ENCODE measurements at places on chromosomes 2 and 18. TPM values are rescaled to one million over a fixed set of nuclear protein-coding genes. Genes with fewer than 3 reads are reported as not detected.
A peak's percentile ranks its signal among the peaks of the same experiment; 100 is the strongest.

Gene DNAH6
- total RNA-seq: not detected

Gene DYNC1I2
- 56.4 TPM for total RNA-seq

Gene TNS1
- 1.5 TPM for total RNA-seq

Gene ACMSD
- not detected for total RNA-seq

Gene TUBA4B
- total RNA-seq: not detected

Gene CCDC148
- total RNA-seq: 0.46 TPM

Gene REG3A
- total RNA-seq: not detected

Gene AGXT
- total RNA-seq: not detected

Gene RPRM
- total RNA-seq: 1.4 TPM

DNA sequence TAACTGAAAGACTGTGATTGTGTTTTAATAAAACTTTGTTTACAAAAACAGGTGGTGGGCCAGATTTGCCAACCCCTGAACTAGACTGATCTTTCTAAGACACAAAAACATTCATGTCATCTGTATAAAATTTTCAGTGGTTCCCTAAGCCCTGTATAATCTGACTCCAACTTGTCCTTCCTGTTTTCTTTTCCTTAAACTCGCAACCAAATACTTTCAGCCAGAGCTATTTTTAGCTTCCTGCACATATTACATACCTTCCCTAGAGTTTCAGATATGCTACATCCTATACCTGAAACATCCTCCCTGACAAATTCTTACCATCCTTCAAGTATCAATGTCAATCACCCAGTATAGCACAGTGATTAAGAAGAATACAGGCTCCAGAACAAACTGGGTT is 4.8 kb downstream of the GCFC2 start:
- DNase-seq: peak; percentile 34
- peaks cover 26% of the 10 kb centered on the region for H3K36me3 ChIP-seq
- H3K27me3 ChIP-seq: no peaks in the 10 kb centered on the region
- peaks cover 22% of the 10 kb centered on the region for H3K4me1 ChIP-seq
- no peak overlapping the region for H3K27ac ChIP-seq

DNA sequence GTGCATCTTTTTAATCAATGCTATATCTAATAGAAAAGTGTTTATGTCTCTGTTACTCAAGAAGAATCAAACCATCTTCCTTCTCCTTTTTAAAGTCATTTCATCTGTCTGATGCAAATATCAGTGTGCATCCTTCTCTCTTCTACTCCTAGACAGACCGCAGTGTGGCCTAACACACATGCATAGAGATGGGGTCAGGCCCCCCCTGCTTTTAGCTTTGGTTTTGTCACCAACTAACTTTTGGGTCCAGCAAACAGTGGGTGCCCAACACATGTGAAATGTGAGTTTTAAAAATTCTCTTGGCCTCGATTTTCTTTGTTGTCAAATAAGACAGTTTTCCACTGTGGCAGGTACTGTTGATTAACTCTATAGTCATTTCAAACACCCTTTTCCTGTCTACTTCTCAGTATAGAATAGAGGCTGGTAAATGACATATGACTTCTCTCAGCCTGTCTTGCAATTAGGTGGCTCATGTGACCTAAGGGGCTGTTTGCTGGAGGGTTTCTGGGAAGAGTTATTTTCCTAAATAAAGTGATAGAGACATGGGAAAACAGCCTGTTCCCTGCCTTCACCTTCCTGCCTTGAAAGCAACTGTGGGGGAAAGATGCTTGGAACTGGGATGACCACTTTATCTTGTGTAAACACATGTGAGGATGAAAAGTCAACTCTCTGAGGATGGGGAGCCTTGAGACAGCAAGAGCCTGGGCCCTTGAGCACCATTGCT is 65.7 kb upstream of the DARS1 start:
- no peaks in the 10 kb centered on the region for H3K36me3 ChIP-seq
- no peak overlapping the region for H3K4me3 ChIP-seq
- no peaks in the 10 kb centered on the region for H3K27me3 ChIP-seq
- no peak overlapping the region for H3K27ac ChIP-seq
- H3K4me1 ChIP-seq: no peaks in the 10 kb centered on the region

- H3K27ac ChIP-seq: no peak overlapping the region
- H3K36me3 ChIP-seq: peaks cover 14% of the 10 kb centered on the region
- no peaks in the 10 kb centered on the region for H3K4me1 ChIP-seq
- no peak overlapping the region for H3K4me3 ChIP-seq
- no peak for DNase-seq
These were observed 184.5 kb downstream of the STK39 start for GRCh38 chr2:168062936-168063335.

GRCh38 chr2:157596992-157597681 is 31.5 kb downstream of the ACVR1C start:
- H3K27me3 ChIP-seq: peaks cover 59% of the 10 kb centered on the region
- H3K4me1 ChIP-seq: no peaks in the 10 kb centered on the region
- H3K36me3 ChIP-seq: no peaks in the 10 kb centered on the region
- H3K27ac ChIP-seq: no peak overlapping the region
- H3K4me3 ChIP-seq: peak overlapping the region; percentile 30

- no peak overlapping the region for H3K27ac ChIP-seq
- no peaks in the 10 kb centered on the region for H3K4me1 ChIP-seq
- no peaks in the 10 kb centered on the region for H3K36me3 ChIP-seq
- H3K27me3 ChIP-seq: no peaks in the 10 kb centered on the region
- no peak overlapping the region for H3K4me3 ChIP-seq
These were observed 239.4 kb upstream of the LYPD1 start for GRCh38 chr2:132909427-132909826.

DNA sequence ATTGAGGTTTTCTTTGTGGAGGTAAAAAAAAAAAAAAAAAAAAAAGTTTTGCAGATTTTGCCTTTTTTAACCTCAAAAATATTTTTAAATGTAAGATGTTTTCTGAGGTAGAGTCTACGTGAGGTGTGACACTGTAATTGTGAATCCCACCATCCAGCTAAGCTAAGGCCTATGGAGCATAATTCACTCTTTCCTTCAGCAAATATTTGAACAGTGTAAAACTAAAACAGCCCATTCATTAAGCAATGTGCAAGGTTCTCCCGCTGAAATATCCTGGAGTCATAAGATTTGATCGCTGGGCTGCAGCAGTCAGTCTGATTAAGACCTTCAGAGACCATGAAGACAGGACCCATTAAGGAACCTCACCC is 105.1 kb downstream of the HNRNPLL start:
- no peaks in the 10 kb centered on the region for H3K4me1 ChIP-seq
- DNase-seq: no peak
- H3K27me3 ChIP-seq: no peaks in the 10 kb centered on the region

DNA sequence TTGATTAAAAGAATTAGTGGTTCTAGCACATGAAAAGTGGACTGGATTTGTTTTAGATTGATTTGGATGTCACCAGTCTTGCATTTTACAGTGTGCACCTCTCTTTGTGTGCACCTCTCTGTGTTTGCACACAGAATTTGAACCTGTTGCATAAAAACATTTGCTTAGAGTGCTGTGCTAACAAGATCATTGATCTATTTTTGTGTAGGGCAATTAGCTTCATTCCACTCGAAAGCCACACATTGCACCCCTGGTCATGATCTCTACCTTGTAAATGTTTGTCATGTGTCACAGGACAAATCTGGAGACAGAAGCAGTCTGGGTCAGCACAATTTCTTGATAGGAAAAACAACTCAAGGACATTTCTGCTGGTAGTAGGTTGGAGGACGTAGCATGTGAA is 258.7 kb upstream of the LINC00305 start:
- no peaks in the 10 kb centered on the region for H3K27me3 ChIP-seq
- H3K4me1 ChIP-seq: no peaks in the 10 kb centered on the region
- no peaks in the 10 kb centered on the region for H3K36me3 ChIP-seq

- H3K27ac ChIP-seq: no peak overlapping the region
- DNase-seq: peak; percentile 20
- H3K4me1 ChIP-seq: no peaks in the 10 kb centered on the region
- H3K4me3 ChIP-seq: no peak overlapping the region
- no peaks in the 10 kb centered on the region for H3K36me3 ChIP-seq
- peaks cover 7% of the 10 kb centered on the region for H3K27me3 ChIP-seq
These were observed 482.3 kb downstream of the TNS1 start for GRCh38 chr2:217520356-217521010.

- no peak overlapping the region for H3K4me3 ChIP-seq
- DNase-seq: no peak
- H3K27ac ChIP-seq: no peak overlapping the region
- no peaks in the 10 kb centered on the region for H3K4me1 ChIP-seq
- H3K27me3 ChIP-seq: peaks cover 8% of the 10 kb centered on the region
- no peaks in the 10 kb centered on the region for H3K36me3 ChIP-seq
These were observed 412.6 kb upstream of the FAM98A start for GRCh38 chr2:34011684-34012083.

DNA sequence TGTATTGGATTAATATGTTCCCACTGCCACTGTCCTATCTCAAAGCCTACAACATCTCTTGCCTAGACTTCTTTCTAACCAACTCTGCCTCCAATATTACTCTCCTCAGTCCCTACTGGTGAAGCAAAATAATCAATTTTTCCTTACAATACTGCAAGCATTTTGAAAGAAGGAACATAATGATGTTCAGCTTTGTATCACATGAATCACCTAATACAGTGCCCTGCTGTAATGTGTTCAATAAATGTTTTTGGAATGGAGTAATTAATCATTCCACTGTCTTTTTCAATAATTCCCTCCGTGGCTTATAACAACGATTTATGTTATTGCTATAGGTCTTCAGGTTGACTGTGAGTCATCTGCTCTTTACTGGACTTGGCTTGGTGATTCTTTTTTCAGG is 356.4 kb downstream of the TDRD15 start:
- no peaks in the 10 kb centered on the region for H3K36me3 ChIP-seq
- no peak overlapping the region for H3K27ac ChIP-seq
- no peak for DNase-seq
- H3K4me1 ChIP-seq: no peaks in the 10 kb centered on the region

DNA sequence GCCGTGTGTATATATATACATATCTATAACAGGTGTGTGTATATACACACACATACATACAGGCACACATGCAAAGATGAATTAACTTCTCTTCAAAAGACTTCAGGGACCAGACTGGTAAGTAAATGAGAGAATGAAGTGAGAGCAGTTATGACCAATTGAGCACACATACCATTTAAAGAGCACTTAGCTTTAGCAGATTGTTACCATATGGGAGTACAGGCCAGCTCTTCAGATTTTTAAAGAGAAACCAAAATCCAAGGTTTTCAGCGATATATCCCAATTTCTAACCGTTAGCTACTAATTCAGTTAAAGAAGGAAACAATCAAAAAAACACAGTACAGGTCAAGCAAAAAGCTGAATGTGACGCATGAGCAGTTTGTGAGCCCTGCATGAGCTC is 23.7 kb downstream of the INPP1 start:
- H3K27ac ChIP-seq: no peak overlapping the region
- no peak for DNase-seq
- no peaks in the 10 kb centered on the region for H3K27me3 ChIP-seq
- H3K4me3 ChIP-seq: no peak overlapping the region
- no peaks in the 10 kb centered on the region for H3K36me3 ChIP-seq
- no peaks in the 10 kb centered on the region for H3K4me1 ChIP-seq

GRCh38 chr2:226121046-226121738 is 678.4 kb downstream of the IRS1 start:
- H3K4me1 ChIP-seq: peaks cover 40% of the 10 kb centered on the region
- no peaks in the 10 kb centered on the region for H3K27me3 ChIP-seq
- no peak overlapping the region for H3K4me3 ChIP-seq
- H3K36me3 ChIP-seq: no peaks in the 10 kb centered on the region
- no peak overlapping the region for H3K27ac ChIP-seq
- DNase-seq: no peak

DNA sequence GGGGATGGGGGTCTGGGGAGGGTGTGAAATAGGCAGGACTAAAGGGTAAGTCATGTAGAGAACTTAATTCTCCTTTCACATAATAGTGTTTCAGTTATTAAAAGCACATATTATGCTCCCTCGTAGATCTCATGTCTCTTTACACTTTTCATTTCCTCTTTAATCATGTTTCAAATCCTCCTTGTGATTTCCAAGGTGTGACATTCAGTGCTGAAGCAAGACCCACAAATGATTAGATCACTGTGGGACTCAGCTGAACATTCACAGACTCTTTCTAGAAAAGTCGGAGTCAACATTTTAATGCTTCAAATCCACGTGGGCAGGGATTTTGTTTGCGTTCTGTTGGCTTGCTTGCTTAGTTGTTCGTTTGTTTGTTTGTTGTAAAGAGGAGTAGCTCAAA is 34.7 kb upstream of the CALCRL start:
- H3K4me3 ChIP-seq: no peak overlapping the region
- no peak overlapping the region for H3K27ac ChIP-seq
- DNase-seq: no peak
- no peaks in the 10 kb centered on the region for H3K36me3 ChIP-seq

GRCh38 chr2:232236200-232236599 is 142.4 kb upstream of the ALPP start:
- peaks cover 9% of the 10 kb centered on the region for H3K36me3 ChIP-seq
- H3K27me3 ChIP-seq: no peaks in the 10 kb centered on the region
- peak; percentile 75 for DNase-seq
- peak overlapping the region; percentile 30 for H3K27ac ChIP-seq
- H3K4me3 ChIP-seq: no peak overlapping the region

GRCh38 chr2:219521066-219521880 is 7.0 kb downstream of the ASIC4 start:
- H3K27me3 ChIP-seq: no peaks in the 10 kb centered on the region
- no peaks in the 10 kb centered on the region for H3K36me3 ChIP-seq
- H3K4me1 ChIP-seq: peaks cover 14% of the 10 kb centered on the region
- no peak overlapping the region for H3K27ac ChIP-seq

Measured in PC-3 (cell line).